ENCODE measurements at places on chromosomes 3 and 15. TPM values are rescaled to one million over a fixed set of nuclear protein-coding genes. Genes with fewer than 3 reads are reported as not detected.

DNA sequence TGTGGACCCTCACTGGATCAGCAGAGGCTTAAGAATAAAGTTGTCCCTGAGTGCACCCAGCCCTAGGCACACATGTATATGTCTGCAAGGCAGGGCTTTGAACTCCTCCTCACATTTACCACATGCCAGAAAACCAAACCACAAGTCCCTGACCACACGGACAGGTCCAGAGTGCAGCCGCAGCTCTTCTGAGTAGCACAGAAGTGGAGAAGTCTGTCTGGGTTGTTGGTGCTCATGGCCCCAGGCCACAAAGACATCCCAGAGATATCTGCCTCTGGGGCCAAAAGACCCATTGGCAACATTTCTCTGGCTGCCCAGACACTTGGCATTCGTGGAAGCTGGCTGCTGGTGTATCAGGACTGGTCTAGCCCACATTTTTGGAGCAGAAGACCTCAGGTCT is 17.4 kb downstream of the SUSD5 start:
- no peak for DNase-seq

DNA sequence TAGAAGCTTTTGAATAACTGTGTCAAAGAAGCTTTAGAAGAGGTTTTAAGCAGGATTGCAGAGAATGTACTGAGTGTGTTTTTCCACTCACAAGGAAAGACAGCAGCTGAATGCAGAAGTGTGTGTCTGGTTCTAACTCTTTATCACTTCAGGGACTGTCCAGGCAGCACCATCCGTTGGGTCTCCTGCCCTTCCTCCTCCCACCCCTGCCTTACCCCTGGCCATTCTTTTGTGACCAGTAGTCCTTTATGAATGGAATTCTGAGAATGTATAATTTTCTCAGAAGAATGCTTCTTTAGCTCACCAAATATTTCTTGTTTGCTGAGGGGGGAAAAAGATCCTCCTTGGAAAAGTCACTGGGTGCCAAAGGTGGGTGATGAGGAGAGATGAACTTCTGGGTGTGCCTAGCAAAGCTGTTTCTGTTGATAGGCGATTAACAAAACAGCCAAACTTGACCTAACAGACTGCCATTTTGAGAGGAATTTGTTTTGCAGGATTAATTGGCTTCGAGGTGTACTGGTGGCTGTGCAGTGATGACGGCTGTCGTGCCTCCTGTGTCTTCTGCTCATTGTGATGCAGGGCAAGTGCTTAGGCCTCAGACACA is 70.9 kb downstream of the IGF1R start:
- no peak for DNase-seq

- DNase-seq = no peak
These were observed 132.2 kb upstream of the SLC24A5 start for GRCh38 chr15:47988564-47988963.

GRCh38 chr3:134621854-134622253 is 29.0 kb downstream of the KY start:
- no peak for DNase-seq

DNA sequence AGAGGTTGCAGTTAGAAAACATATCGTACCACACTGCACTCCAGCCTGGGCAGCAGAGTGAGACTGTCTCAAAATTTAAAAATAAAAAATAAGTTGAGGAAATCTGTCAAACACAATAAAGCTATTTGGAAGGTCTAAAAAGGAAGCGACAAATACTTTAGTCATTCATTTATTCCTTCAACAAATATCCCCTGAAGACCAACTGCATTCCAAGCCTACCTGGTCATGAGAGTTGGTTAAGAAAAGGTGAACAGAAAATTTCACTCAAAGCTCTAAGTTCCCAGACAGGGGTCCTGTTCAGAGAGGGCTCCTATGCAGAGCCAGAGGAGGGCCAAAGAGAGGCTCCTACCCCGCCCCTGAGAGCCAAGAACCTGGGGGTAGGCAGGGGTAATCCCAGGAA is 15.4 kb upstream of the PRKAR2A start:
- DNase-seq = no peak

GRCh38 chr3:156750874-156751245 is 75.3 kb upstream of the LEKR1 start:
- no peak for DNase-seq

DNA sequence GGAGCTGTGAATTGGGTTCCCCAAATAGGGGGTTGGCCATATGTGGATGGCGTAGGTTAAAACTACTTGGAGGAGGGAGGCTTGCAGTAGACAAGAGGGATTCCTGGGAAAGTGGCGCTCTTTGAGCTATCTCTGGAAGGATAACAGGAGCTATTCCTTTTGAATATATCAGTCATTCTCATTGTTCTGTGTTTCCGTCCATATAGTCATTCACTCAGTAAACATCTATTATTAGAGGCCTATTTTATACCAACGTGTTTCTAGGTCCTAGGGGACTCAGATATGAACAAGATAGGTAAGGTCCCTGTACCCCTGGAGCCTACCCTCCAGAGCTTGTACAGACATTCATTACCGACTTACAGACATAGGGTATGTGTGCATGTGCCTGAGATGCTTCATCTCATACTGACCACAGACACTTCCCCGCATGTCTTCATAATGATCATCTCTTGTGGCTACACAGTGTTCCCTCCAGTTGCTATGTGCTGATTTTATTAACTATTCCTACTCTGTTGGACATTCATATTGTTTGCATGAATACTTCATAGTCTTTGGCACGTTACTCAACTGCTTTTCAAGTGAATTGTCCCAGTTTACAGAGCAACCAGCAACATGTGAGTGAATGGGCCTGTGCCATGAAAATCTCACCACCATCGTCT is 55.8 kb upstream of the VILL start:
- DNase-seq = no peak

DNA sequence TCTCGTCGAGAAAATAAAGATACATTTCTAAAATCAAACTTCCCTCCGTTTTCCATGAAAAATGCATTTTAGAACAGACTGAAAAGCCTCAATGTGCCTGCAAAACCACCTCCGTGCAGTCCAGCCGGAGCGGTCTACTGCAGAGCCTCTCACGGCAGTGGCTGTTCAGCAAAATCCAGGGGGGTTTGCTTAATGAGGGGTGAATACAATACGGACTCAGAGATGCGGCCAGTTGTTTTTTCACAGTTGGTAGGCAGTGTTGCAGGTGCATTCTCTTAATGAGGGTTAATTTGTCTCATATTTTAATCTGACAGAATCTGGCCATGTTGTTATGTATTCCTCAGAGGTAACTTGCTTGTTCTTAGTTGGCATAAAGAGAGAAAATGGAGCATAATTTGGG is 223.0 kb downstream of the EBLN2 start:
- no peak for DNase-seq

DNA sequence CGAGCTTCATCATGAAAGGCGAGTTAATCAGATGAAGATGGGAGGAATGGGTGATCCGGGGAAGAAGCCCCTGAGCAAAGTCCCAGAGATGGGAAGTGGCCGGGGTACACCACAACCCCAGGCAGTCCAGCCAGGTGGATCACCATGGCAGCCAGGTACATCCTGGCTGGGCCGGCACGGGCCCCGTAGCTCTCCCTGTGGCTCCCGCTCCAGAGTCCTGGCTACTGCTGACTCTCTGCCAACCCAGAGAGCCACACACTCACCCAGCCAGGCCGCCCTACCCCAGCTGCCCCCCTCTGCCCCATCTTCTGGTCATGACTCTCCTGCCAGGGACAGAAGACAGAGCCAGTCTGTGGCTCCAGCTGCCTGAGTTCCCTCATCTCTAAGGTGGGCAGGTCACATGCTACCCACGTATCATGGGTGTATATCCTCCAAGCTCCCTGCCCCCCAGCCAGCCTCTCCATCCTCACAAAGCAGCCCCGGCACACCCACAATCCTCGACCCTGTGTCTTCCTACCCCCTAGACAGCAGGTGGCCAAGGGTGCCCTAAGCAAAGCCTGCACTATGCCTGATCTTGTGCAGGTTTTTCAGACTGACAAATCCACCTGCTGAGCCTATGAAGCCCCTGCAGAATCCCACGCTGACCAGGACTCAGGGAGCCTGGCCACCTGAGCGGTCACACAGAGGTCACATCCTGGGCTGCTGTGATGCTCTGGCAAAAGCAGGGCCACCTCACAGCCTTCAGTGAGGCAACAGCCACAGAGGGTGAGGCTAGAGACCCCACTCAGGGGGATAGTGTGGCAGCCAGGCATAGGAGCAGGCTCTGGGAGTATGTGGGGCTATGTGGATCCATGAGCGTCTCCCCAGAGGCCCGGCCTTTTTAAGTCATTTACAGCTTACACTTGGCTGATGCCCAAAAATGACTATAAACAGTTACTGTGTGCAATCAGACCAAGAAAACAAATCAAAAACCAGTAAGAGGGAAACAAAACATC is 13.2 kb downstream of the XXYLT1 start:
- no peak for DNase-seq

- no peak for DNase-seq
These were observed 86.7 kb upstream of the SNRPA1 start for GRCh38 chr15:101381671-101382212.

Gene P3H2
- not detected for total RNA-seq

DNA sequence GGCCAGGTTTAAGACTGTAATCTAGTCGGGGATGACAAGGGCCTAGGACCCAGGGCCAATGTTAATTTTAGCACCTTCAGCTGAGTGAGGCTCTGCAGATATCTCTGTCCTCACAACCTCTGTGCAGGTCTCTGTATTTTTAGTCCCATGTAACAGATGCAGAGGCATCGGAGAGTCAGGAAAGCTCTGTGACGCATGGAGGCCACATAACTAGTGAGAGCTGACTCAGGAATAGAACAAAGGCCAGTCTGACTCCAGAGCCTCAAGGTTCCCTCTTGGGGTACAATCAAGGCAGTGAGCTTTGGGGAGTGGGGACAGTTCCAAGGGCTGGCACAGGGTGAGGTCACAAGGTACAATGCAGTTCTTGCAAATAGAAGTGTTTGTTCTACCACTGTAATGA is 31.0 kb downstream of the FSTL1 start:
- no peak for DNase-seq

GRCh38 chr15:72564091-72564490 is 90.0 kb downstream of the ARIH1 start:
- no peak for DNase-seq

GRCh38 chr3:159897331-159898075 is 91.1 kb upstream of the IL12A start:
- no peak for DNase-seq

- no peak for DNase-seq
These were observed 12.6 kb downstream of the ATXN7 start for GRCh38 chr3:63876260-63876659.

GRCh38 chr3:12423918-12424630 is 60.2 kb upstream of the TSEN2 start:
- DNase-seq = no peak

Gene AMIGO3
- 0.31 TPM for total RNA-seq

DNA sequence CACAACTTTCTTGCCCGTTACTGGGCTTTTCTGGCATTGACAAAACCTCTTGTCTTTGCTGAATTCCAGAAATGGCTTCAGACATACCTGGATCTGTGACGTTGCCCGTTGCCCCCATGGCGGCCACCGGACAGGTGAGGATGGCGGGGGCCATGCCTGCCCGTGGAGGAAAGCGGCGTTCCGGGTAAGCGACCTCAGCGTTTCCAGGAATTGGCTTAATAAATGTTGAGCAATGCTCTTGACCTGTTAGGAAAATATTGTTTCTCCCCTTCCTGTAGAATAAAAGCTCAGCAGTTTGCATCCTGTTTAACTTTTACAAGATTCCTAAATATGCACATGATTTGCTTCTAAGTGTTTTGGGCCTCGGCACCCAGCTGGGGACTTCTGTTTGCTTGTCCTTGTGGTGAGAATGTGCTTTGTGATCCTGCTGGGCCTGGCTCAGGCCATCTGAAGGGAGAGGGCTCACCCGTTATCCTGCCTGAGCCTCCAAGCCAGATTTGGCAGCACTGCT is 46.7 kb downstream of the ARNT2 start:
- no peak for DNase-seq
